Activated CD4-positive, alpha-beta T cell treated with anti-CD3 and anti-CD28 coated beads for 1 hour (primary cell): ENCODE measurements at places on chromosomes 11 and 22.

DNA sequence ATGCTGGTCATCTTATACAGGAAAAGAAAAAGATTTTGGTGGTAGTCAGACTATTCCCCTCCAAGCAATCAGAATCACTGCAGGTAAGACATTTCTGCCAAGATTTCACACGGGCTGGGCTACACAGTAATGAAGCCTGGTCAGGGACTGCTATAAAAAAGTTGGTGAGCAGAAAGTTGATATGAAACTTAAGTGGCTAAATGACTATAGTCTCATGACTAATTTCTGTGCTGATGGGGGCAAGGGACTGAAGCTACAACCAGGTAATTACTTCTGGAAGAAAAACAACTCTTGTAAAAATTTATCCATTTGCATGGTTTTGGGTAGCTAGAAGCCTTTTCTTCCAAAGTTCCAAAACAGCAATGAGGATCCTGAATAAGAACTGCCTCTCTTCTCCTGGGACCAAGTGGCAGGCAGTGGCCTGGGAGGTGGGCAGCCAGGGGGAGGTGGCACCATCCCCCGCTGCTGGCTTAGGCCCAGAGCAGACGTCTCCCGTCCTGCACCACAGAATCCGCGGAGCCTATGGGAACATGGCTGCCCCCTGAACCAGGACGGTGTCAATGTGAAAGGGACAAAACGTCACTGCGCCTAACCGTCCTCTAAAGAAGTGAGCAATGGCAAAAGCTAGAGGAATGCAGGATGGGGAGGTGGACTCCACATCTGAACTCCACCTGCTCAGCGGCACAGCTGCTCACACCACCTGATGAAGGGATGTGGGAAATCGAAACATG is 122.6 kb upstream of the LMO1 start:
- no peak for DNase-seq

DNA sequence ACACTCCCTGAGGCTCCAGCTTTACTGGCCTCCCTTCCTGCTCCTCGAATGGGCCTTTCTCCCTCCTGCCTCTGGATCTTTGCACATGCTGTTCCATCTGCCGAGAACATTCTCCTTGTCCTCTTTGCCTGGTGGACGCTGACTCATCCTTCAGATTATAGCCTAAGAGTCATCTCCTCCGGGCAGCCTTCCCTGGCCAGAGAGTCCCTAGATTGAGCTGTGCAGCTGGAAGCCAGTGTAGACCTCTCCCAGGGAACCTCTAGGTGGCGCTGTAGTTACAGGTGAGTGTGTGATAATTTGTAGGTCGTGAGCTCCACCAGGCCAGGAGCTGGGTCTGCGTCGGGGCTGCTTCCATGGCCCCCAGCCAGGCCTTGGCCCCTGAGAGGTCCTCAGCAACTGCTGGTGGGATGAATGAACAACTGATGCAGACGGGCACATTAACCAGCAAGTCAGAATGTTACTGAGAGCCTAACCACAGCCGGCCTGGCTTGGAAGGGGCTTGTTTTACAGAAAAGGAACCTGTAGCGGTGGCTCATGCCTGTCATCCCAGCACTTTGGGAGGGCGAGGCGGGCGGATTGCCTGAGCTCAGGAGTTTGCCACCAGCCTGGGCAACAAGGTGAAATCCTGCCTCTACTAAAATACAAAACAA is 8.7 kb downstream of the PNPLA5 start:
- no peak for DNase-seq

DNA sequence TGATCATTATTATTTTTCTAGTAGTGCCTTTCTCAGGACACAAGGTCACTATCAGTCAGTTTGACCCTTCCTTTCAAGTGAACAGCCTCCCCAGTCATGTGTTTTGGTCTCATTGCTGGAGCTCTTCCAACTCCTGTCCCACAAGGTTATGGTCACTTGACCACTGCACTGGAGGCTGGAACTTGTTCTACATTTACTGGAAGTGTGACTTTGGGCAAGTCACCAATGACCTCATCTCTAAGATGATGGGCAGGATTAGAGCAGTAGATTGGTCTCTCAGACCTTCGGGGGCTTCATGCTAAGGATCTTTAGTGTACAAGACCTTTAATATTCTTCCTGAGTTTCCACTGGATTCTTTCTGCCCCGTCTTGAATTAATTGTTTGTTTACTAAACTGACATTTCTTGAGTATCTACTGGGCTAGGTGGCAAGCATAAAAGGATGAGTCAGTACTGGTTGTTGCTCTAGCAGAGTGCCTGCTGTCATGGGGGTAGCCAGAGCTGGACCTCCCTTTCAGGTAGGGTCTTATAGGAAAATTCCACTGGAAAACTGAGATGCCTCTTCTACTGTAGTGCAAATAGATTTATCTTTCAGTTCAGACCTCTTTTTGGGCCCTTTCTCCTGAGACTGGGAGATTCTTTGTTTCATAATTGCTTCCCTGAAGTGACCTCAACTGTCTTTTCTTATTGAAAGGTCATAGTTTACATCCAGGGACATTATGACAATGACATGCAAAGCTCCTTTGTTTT is 106.8 kb downstream of the GRAMD1B start:
- no peak for DNase-seq

DNA sequence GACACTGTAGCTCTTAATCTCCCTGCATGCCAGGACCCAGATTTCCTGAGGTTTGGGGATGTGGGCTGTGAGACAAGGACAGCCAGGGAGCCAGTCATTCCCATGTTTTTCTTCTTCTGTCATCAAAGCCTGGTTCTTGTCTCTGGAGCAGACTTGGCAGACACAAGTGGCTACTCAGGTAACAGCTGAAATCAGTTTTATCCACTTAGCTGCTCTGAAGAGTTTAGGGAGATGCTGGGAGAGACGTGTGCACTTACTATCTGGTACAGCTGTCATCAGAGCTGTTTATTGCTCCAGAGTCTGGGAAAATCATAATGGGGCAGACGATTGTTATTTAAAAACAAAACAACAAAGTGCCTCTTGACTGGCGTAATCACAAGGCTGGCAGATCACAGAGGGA is 56.6 kb downstream of the CSNK2A3 start:
- no peak for DNase-seq

DNA sequence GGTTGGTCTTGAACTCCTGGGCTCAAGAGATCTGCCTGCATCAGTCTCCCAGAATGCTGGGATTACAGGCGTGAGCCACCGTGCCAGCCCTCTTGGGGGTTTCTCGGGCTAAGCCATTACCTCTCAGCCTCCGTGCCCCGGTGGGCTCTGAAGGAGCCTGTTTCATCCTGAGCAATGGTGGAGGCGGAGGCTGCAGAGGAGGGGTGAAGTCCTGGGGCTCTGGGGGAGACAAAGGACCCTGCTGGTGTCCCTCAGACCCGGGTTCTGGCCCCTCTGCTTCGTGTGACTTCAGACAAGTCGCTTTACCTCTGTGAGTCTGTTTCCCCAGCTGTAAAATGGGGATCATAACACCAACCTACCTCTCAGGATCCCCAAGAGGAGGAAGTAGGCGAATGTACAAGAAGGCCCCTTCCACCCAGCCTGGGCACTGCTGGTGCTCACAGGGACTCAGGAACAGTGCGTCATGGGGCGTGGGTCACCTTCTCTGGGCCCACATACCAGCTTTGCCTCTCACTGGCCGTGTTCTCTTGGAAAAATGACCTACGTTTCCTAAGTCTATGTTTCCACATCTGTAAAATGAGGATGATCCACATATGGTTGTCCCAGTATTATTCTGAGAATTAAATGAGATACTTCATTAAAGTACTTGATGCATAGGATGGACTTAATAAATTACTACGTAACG is 36.8 kb downstream of the RIBC2 start:
- no peak for DNase-seq
